Thoracic aorta (tissue), 2 donors: ENCODE measurements at places on chromosomes 1 and 21. TPM values are rescaled to one million over a fixed set of nuclear protein-coding genes. Genes with fewer than 3 reads are reported as not detected.

C8A gene
- not detected for total RNA-seq

GRCh38 chr21:39518055-39518846 lies 66.5 kb downstream of the SH3BGR start:
- no peak for DNase-seq

DNA sequence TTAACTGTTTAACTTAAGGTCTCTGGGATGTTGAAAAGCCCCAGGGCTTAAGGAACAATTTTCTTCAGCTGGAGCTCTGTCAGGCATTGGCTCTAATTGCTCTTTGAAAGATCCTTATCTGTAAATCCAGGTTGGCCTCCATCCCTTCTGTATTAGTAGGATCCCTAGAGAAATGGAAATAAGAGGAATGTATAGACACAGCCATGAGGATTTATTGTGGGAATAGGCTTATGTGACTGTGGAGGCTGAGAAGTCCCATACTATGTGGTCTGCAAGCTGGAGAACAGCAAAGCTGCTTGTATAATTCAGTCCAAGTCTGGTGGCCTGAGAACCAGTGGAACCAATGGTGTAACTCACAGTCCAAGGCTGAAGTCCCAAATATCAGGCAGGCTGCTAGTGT lies 47.6 kb upstream of the VAV3 start:
- no peak for DNase-seq

ZNF697 gene
- 0.95 TPM for total RNA-seq

- DNase-seq: no peak
Observed at GRCh38 chr1:119055568-119055967, 67.4 kb upstream of the TBX15 start.

- DNase-seq: no peak
Observed at GRCh38 chr1:223732993-223733798, 20.9 kb downstream of the CAPN2 start.
